ENCODE measurements at places on chromosomes 5 and 9.

GRCh38 chr5:32098291-32098690 is 75.8 kb downstream of the GOLPH3 start:
- no peak for DNase-seq

DNA sequence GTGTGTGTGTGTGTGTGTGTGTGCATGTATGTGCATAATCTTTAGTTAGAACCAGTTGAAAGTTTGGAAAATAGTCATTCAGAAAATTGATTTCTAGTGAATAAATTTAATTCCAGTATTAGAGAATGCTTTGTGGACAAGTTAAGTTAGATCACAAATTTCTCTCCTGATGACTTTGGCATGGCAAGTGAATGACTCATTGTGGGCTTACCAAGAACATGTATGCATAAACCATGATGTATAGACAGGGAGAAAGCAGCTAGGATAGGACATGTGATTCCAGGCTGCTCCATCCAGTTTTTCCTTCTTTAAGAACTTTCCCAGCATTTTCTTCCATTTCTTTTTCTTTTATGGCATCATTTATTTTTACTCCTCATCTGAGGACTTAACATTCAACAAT is 85.7 kb upstream of the SGCD start:
- no peak for DNase-seq

DNA sequence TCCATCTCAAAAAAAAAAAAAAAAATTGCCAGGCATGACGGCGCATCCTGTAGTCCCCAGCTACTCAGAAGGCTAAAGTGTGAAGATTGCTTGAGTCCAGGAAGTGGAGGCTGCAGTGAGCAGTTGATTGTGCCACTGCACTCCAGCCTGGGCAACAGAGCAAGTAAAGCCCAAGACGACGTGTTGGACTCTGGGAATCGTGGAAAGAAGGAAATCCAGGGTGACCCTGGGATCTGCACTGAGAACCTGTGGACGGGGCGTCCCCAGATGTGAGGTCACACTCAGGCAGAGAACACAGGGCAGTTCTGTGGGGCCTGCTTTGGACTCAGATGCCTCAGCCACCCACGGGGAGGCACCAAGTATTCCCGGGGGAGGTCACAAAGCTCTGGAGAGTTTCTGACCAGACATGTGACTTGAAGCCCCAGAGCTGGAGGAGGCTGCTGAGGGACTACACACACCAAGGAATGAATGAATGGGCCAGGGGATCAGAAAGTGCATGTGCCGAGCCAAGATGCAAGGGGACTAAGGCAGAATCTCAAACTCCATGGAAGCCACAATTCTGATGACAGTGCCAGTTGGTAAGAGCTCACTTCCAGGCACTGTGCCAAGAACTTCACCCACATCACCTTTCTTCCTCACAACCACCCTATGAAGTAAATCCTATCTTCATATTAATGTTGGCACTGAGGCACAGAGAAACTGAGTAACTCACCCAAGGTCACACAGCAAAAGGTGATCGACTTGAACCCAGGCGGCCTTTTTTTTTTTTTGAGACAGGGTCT is 12.9 kb downstream of the DYNC2I2 start:
- no peak for DNase-seq

DNA sequence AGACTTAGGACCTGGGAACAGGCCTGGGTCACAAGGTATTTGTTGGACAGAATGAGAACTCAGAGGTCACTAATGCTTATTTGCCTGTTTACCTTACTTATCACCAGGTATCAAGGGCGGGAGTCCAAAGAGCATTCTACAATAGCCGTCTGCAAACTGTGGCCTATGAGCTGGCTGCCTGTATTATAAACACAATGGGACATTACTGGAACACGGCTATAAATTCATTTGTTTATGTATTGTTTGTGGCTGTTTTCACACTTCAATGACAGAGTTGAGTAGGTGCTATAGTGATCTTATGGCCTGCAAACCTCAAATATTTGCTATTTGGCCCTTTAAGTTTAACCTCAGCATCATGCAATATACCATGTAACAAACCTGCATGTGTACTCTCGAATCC is 76.6 kb upstream of the ASTN2 start:
- no peak for DNase-seq

DNA sequence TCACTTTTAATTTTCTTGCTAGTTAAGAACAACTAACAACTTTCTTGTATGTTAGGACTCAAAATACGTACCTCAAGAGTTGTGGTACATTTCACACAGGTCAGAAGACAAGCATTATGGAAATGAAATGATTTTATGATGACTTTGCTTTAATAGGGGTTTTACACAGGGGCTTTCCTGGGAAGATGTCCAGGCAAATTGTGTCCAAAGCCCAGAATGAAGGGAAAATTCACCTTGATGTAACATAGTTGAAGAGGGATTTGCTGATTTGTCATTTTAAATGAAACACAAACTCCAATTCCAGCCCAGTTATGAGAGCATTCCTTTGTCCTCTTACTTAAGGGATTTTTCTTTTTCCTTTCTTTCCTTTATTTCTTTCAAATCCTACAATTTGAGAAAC is 89.2 kb downstream of the ARL15 start:
- no peak for DNase-seq

- DNase-seq, result no peak
These were observed 252.9 kb upstream of the SLC24A2 start for GRCh38 chr9:20041697-20042081.

DNA sequence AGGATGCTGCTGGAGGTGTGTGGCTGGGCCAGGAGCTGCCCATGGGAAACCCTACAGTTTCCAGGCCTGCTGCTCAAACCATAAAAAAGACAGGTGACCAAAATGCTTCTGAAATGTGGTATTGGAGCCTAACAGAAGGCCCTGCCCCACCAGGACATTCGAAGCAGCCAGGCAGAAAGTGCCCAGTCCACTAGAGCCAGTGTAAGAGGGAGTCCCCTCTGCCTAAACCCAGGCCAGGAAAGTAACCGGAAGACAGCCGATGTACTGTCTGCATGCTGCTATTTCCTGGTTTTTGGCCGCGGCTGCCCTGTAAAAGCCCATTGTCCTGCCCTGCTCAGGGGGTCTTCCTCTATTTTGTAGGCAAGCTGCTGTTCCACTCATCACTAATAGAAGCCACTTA is 150.7 kb upstream of the IRX2 start:
- DNase-seq, result no peak

- DNase-seq, result no peak
These were observed 64.3 kb downstream of the CPLANE1 start for GRCh38 chr5:37184748-37185364.

GRCh38 chr5:73981704-73982103 is 355.7 kb downstream of the ARHGEF28 start:
- DNase-seq, result no peak

DNA sequence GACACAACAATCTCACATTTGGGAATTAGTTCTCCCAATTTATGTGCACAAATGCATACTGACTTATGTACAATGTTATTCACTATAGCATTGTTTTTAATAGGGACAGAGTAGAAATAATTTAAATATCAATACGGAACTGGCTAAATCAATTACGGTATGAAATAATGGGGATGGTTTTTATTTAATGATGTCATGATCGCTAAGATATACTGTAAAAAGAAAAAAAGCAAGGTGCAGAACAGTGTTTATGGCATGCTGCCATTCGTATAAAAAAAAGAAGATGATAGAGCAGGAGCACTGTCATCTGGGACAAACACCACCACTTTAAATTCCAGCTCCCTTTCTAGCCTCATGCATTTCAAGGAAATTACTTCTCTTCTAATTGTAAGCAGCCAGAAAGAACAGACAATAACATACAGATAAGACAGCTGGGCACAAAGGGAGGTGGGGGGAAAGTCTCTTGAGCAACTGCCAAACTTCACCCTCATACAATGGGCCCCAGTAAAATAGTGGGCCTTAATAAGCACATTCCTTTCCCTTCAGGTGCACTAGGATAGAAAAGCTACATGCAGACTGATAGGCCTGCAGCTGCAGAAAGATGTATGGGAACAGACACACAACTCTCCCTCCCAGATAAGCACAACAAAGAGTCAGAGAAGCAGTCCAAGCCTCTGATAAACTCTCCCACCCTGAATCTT is 8.4 kb downstream of the SREK1IP1 start:
- DNase-seq, result no peak

- no peak for DNase-seq
These were observed 9.8 kb upstream of the CPEB4 start for GRCh38 chr5:173878224-173878967.

DNA sequence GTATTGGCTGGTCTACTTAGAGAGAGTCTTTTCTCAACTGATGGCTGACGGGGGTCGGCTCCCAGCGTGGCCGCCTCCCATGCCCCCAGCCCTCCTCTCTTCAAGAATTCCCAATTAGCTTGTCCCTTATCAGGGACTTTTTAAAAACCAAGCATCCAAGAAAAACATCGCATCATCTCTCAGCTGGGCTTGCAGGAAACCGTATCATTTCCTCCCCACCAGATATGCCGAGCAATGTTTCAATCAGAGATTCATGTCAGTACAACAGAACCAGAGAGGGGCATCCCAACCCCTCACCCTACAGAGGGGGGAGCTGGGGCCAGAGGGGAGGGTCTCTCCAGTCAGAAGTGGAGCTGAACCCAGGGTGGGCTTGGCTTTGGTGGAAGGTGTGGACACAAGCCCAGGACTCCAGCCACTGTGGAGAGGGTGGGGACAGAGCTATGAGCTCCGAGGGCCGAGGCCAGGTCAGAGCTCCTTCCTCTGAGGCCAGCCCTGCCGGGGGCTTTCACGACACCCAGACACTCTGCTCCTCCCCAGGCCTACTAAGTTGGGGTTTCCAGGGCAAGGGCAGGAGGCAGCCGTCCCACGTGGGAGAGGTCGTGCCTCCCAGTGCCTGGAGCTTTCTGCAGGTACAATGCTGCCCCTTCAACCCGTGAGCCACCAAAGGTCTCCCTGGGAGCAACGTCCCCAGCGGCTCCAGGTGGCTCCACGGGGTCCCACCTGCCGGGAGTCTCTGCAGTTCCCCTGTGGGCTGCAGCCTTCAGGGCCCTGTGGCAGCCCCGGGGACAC is 39.0 kb upstream of the TMEM250 start:
- no peak for DNase-seq

DNA sequence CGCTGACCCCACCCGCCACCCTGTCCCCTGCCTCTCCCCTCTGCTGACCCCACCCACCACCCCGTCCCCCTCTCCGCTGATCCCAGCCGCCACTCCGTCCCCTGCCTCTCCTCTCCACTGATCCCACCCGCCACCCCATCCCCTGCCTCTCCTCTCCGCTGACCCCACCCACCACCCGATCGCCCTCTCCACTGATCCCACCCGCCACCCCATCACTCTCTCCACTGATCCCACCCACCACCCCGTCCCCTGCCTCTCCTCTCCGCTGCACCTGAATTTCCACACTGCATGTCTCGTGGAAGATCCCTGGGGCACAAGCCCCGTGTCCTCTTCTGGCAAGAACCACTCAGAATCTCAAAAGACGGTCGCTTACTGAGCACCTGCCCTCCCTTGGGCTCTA is 53.4 kb upstream of the OLFM1 start:
- DNase-seq, result no peak

- no peak for DNase-seq
These were observed 20.1 kb upstream of the PFDN1 start for GRCh38 chr5:140322751-140323731.

- DNase-seq, result no peak
These were observed 404 bp downstream of the MRNIP start for GRCh38 chr5:179858241-179858585.

All from NCI-H2107 (cell line).